Small intestine (tissue), 16 donors: ENCODE measurements at places on chromosomes 3 and 15. TPM values are rescaled to one million over a fixed set of nuclear protein-coding genes. Genes with fewer than 3 reads are reported as not detected.

STRC gene
- 3.7 TPM for polyA plus RNA-seq

CCDC13 gene
- 2.7 TPM for polyA plus RNA-seq

RPL14 gene
- 1,283 TPM for polyA plus RNA-seq

ECT2 gene
- 16.0 TPM for polyA plus RNA-seq

ZPLD1 gene
- polyA plus RNA-seq = not detected
